ENCODE measurements at places on chromosomes 6 and 20. TPM values are rescaled to one million over a fixed set of nuclear protein-coding genes. Genes with fewer than 3 reads are reported as not detected.

Gene ZC3H12D
- total RNA-seq = not detected

Gene SLC16A10
- not detected for total RNA-seq

Gene MCHR2
- not detected for total RNA-seq

Gene MEI4
- 0.24 TPM for total RNA-seq

Gene C4A
- total RNA-seq = 1.4 TPM

Gene PHACTR1
- total RNA-seq = 0.96 TPM

Gene CDK19
- total RNA-seq = 5.5 TPM
